ENCODE measurements at places on chromosomes 7 and 10.

DNA sequence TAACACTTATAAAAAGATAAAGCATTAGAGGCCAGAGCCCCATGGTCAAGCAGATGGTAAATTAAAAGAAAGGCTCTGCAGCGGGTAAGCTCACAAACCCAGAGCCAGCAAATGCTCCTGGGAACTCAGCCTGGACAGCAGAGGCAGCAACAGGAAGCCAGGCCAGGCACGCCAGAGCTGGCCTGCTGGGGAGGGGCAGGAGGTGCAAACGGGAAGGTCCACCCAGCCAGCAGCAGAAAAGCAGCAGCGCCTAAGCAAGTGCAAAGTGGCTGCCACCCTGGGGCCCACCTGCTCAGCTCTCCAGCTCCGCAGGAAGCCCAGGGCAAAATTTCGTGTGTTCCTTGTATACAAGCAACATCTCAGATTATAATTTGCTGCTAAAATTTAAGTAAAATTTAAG lies 82.7 kb upstream of the GPR22 start:
- no peak for DNase-seq

GRCh38 chr10:17758896-17759295 lies 6.9 kb downstream of the TMEM236 start:
- DNase-seq = no peak

DNA sequence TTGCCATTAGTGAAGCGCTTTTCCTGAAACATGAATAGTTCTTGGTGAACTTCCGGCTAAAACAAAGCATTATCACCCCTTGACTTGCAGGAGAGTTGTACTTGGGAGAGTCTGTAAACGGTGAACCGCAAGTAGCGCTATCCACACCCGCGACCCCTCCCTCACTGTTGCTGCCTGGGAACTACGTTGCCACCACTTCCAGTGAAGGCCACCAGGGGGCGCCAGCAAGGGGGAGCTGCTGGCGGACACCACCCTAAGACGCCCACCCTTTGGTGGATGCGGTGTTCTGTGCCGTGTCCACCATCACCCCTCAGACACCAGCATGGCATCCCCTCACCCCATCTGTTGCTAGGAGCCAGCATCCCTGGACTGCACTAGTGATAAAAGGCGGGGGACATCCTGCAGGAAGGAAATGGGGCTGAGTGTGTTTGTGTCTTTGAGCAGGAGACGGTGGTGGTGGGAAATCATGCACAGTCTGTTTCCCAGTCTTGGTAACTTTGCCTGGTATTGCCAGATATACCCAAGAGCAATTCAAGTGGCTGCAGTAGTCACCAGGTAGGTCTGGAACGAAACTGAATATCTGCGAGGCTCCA lies 298.2 kb downstream of the FRMD4A start:
- peak; percentile 16 for DNase-seq

GRCh38 chr7:44322631-44323363 lies 2.6 kb downstream of the CAMK2B start:
- DNase-seq = no peak

DNA sequence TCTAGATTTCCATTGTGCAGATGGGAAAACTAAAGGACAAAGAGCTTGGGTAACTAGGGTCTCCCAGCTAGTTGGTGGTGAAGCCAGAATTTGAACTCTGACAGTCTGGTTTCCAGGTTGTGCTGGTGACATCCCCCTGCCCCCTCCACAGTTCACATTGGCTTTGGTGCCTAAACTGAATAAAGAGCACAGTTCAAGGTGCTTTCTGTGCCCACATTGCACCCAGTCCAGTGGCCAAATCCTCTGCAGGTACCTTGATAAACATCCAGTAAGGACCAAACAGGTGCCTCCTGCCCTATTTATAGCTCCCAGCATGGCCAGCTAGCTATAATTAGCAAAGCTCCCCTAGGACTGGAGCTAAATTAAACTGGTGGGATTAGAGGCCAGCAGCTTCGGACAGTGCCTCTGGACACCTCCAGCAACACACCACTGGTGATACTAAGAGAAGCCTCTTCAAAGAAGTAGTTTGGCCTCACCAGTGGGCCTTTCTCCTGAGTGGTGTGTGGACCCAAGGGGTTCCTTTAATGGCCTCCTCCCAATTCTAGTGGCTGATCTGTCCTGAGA lies 59.9 kb downstream of the KCNMA1 start:
- no peak for DNase-seq

DNA sequence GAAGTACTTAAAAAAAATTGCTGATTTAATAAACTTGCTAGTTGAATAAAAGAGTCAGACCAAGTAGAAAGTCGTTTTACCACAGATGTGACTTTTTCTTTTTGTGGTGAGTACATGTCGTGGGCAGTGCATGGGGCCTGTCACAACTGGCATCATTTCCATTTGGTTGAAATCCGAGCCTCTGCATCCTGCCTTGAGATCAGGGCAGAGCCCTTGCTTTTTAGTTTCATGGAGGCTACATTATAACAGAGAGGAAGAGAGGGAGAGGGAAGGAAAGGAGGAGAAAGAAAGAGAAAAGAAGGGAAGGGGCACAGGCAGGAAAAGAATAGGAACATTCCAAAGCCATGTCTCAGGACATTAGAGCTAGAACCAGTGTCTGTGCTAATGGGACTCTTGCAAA lies 20.4 kb upstream of the INSYN2A start:
- no peak for DNase-seq

GRCh38 chr10:116913695-116914094 lies 64.4 kb downstream of the ENO4 start:
- DNase-seq = no peak

- no peak for DNase-seq
Measured at GRCh38 chr10:614139-614711, 75.2 kb downstream of the DIP2C start.

- DNase-seq = no peak
Measured at GRCh38 chr7:45679516-45679915, 105.3 kb downstream of the ADCY1 start.

DNA sequence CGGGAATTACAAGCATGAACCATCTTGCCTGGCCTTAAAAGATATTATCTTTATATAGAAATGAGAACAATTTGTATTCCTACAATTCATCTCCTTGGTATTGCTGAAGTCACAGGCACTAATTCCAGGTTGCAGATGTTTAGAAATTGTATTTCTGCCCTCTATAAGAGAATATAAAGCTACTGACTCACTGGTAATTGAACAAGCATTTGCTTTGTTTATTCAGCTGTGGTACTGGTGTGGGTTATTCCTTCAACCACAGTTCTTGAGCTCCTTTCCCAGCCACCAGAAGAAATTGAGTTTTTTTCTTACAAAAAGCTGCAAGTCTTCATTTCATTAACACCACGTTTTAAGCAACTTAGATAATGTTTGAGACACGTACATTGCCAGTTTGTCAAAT lies 29.0 kb upstream of the MPP7 start:
- DNase-seq = no peak

All from T-helper 17 cell (primary cell).